ENCODE measurements at places on chromosomes 11 and 22. TPM values are rescaled to one million over a fixed set of nuclear protein-coding genes. Genes with fewer than 3 reads are reported as not detected.
A peak's percentile ranks its signal among the peaks of the same experiment; 100 is the strongest.

- DNase-seq: no peak
These were observed 18.7 kb downstream of the TTC17 start for GRCh38 chr11:43377389-43377788.

The ANO1 gene
- total RNA-seq: not detected

The OR51E2 gene
- total RNA-seq: not detected

The CHRM1 gene
- not detected for total RNA-seq

The KCNQ1 gene
- 0.35 TPM for total RNA-seq

DNA sequence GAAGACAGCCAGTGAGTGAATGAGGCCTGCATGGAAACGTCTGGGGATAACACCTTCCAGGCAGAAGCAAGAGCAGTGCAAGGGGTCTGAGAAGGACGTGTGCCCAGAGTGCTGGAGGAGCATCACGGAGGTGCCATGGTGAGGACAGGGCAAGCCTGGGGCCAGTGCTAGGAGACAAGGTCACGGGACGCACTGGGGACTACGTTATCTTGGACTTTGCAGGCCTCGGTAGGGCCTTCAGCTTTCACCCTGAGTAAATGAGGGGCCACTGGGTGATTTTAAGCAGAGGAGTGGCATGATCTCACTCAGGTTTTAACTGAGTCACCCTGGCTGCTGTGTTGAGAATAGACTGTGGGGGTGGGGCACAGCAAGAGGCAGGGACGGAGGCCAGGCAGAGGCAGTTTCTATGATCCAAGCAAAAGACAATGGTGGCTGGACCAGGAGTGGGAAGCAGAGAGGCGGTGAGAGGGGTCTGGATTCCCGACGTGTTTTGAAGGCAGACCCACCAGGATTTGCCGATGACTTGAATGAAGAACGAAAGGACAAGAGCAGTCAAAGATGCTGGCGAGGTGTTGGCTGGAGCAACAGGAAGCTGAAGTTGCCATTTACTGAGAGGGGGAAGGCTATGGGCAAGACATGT, 102.7 kb upstream of the PARVA start:
- no peak for DNase-seq

DNA sequence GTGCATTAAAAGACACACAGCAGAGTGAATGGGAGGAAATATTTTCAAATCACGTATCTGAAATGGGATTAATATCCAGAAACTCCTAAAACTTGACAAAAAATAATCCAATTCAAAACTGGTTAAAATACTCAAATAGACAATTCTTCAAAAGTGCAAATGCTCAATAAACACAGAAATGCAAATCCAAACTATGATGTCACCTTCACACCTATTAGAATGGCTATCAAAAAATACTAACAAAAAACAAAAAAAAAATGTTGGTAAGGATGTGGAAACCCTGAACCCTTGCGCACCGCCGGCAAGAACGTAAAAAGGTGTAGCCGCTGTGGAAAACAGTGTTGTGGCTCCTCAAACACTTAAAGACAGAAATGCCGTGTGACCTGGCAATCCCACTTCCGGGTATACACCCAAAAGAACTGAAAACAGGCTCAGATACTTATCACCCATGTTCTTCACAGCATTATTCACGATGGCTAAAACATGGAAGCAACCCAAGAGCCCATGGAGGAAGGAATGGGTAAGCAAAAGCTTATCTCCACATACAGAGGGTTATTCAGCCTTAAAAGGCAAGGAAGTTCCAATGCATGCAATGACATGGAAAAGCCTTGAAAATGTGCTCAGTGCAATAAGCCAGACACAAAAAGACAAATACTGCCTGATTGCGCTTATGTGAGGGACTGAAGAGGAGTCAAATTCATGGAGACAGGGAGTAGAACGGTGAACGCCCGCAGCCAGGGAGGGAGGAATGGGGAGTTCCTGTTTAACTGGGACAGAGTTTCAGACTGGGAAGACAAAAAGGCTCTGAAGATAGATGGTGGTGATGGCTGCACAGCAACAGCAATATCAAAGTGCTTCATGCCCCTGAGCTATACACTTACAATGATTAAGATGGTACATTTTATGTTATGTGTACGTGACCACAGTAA, 19.6 kb downstream of the BRD1 start:
- DNase-seq: no peak

The CCDC116 gene
- total RNA-seq: not detected

The PCF11 gene
- 48.0 TPM for total RNA-seq

GRCh38 chr11:117095284-117096161, 2.7 kb downstream of the SIK3 start:
- no peak for DNase-seq

GRCh38 chr22:37486224-37486845, at the start of gene MFNG:
TSS of gene MFNG (minus strand) at chr22:37486384. CDS start at chr22:37486177, 207 bp downstream.
- peak; percentile 42 for DNase-seq

The SLC35F2 gene
- 95.3 TPM for total RNA-seq

The SLC22A8 gene
- not detected for total RNA-seq

The OR56A1 gene
- not detected for total RNA-seq

- DNase-seq: no peak
These were observed 8.9 kb downstream of the SULT4A1 start for GRCh38 chr22:43853328-43853931.

The NECTIN1 gene
- 4.7 TPM for total RNA-seq

DNA sequence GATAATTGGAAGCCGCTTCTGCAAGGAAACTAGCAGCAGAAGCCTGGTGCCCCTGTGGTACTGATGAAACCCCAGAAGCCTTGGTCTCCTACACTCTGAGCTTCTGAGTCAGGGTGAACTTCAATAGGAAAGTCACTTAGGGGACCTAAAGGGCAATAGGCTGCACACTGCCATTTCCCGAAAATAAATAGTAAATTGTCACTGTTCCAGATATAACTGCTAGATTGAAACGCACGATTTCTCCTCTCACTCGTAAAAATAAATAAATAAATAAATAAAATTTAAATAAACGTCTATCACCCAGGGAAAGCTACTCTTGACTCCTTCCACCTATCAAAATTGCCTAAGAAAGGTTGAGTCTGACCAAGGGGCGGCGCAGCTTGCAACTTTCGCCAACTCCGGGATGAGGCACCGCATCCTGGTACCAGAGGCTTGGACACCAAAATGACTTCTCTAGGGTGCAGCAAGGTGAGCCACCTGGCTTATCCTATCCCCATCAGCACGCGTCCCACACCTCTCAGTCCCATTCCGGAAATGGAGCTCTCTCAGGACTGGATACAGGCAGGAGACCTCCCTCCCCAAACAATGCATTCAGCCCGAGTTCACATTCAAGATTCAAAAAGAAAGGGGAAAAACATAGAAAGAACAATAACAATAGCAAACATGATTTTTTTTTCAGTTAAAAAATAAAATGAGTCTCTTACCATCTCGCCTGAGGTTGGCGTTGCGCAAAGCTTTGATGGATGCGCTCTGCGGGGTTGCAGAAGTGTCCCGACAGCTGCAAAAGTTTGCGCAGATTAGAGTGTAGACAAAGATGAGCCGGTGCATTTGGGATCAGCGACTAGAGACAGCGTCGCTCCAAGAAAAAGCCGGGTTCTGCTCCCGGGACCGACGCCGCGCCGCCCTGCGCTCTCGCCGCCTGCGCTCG, 583 bp downstream of the PDGFD start:
- peak; percentile 13 for DNase-seq

- DNase-seq: peak; percentile 31
These were observed 75.6 kb upstream of the HEPHL1 start for GRCh38 chr11:93945596-93945995.

GRCh38 chr11:61976813-61977475, 9.5 kb upstream of the FTH1 start:
- no peak for DNase-seq

DNA sequence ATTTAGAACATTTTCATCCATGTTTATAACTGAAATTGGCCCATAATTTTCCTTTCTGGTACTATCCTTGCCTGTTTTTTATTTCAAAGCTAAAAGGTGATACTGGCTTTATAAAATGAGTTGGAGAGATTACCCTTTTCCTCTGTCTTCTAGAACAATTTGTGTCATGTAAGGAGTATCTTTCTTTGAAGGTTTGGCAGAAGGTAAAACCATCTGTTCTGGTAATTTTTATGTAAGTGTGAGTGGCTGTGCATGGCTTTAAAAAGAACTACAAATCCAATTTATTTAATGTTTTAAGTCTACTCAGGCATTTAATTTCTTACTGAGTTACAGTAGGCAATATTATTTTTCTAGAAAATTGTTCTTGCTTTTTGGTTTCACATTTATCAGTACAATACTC, 7.7 kb upstream of the MRGPRD start:
- no peak for DNase-seq

DNA sequence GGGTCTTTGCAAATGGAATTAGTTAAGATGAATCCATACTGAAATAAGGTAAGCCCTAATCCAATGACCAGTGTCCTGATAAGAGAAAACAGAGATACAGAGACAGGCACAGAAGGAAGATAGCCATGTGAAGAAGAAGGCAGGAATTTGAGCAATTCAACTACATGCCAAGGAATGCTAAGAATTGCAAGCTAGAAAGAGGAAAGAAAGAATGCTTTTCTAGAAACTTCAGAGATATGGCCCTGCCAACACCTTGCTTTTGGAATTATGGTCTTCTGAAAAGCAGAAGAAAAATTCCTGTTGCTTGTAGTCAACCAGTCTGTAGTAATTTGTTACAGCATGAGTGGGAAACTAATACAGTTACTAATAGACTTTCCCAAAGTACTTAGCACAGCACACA, 111.3 kb downstream of the SLC17A6 start:
- DNase-seq: no peak

- no peak for DNase-seq
These were observed 41.7 kb downstream of the TBX1 start for GRCh38 chr22:19802001-19802893.

GRCh38 chr11:121645001-121645400, 192.2 kb upstream of the SORL1-AS1 start:
- DNase-seq: no peak

The HNRNPUL2 gene
- 18.4 TPM for total RNA-seq

- DNase-seq: no peak
These were observed 3.9 kb upstream of the NDUFS8 start for GRCh38 chr11:68026391-68027105.

GRCh38 chr11:59559886-59560285, 48.5 kb downstream of the OR4D9 start:
- DNase-seq: no peak

DNA sequence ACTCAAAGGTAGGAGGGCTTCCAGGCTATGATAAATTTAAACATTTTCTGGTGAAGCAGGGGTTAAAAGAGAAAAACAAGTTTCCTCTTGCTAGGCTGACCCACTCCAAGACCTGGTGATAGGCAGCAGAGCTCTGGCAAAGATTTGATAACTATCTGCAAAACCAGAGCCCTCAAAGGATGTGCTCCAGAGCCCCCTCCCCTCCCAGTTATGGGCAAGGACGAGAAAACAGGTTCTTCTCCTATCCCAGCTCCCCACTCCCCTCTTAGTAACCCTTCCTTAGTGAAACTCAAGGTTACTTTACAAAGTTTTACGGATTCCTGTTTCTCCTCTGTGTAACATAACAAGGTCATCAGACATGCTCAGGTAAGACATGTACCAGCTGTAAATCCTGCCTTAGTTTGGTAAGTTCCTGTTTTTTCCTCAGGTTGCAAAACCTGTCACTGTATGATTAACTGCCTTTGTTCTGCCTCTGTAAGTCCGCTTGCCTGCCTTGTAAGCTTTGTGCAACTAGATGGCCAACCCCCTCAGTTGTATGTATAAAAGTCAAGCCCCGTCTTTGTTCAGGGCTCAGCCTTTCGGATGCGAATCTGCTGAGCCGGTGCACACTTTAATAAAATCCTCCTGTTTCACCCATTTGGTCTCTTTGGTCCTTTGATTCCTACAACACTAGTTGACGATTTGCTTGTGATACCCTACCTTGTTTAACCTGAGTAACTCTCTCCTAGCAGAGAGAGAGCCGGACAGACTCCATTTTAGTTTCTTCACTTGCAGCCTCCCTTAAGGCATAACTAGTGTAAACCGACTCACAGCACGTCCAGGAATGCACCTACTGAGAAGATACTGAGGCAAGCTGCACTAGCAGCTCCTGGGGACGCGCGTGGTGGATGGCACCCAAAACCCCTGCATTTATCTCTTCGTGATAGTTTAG, 13.9 kb downstream of the APOBEC3H start:
- DNase-seq: peak; percentile 43

GRCh38 chr22:42648368-42649245, 585 bp downstream of the CYB5R3 start:
- no peak for DNase-seq

- peak; percentile 61 for DNase-seq
These were observed 87.9 kb downstream of the NCAM1 start for GRCh38 chr11:113048820-113049768.

DNA sequence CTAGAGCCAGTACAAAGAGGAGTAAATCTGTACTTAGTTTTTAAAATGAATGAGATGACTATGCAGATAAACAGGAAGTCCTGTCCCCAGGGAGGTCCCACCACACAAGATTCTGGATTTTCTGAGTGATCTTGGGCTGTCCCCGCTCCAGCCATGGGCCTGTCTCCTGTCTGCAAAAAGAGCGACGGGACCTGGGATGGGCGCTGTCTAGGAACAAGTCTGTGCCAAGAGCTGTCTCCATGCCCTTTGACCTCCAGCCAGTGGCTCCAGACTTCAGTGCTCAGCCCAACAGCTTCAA, 6.0 kb downstream of the CSNK1E start:
- DNase-seq: no peak

DNA sequence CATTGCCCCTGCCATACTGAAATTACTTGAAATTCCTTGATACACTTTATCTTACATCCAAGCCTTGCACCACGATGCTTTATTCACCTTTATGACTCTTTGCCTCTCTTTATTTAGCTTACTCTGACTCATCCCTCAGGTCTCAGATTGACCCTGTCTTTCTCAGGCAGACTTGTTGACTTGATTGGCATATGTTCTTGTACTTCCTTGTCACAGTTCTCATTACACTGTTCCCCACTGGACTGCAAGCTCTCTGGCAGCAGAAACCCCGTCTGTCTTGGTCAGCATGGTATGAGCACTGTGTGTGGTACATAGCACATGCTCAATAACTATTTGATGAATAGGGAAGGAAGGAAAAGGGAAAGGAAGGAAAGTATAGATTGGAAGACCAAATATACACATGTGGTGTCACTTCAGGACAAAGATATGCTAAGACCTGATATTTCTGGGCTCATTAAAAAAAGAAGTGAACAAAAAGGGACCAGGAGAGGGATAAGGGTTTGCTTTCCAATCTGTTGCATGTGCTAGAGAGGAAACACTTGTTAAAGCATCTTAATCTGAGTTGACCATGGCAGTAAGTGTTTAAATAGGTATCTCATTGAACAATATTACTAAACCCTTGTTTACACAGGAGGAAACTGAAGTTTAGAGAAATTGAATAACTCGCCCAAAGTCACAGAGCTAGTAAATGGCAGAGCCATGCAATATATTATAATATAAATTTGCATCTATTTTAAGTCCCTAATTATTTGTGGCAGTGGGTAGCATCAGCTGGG, 7.2 kb downstream of the LYVE1 start:
- peak; percentile 58 for DNase-seq

DNA sequence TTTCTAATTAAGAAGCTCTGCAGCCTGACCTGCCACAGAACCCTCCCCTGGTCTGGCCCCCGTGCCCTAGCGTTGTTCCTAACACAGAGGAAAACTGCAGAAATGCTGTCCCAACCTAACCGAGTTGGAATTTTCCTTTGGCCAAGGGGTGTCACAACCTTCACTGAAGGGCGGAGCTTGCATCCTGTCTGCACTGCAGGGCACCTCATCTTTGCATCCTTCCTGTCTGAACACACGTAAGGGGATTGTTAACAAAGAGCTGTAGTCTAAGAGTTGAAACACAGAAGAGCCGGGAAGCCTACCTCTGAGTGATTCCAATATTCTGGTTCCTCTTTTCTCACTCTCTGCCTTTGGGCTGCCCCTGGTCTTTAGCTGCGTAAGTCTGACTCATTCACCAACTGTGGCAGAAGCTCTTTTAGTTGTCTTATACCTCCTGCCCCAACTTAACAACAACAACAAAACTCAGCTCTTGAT, 1.6 kb downstream of the DIXDC1 start:
- DNase-seq: no peak

The SPDYC gene
- not detected for total RNA-seq

GRCh38 chr22:41690476-41690875, 1.8 kb upstream of the SNU13 start:
- no peak for DNase-seq
